T-helper 17 cell (primary cell): ENCODE measurements at places on chromosomes 2 and 18.

GRCh38 chr2:98806236-98806697, 75.3 kb upstream of the MGAT4A start:
- DNase-seq = no peak

DNA sequence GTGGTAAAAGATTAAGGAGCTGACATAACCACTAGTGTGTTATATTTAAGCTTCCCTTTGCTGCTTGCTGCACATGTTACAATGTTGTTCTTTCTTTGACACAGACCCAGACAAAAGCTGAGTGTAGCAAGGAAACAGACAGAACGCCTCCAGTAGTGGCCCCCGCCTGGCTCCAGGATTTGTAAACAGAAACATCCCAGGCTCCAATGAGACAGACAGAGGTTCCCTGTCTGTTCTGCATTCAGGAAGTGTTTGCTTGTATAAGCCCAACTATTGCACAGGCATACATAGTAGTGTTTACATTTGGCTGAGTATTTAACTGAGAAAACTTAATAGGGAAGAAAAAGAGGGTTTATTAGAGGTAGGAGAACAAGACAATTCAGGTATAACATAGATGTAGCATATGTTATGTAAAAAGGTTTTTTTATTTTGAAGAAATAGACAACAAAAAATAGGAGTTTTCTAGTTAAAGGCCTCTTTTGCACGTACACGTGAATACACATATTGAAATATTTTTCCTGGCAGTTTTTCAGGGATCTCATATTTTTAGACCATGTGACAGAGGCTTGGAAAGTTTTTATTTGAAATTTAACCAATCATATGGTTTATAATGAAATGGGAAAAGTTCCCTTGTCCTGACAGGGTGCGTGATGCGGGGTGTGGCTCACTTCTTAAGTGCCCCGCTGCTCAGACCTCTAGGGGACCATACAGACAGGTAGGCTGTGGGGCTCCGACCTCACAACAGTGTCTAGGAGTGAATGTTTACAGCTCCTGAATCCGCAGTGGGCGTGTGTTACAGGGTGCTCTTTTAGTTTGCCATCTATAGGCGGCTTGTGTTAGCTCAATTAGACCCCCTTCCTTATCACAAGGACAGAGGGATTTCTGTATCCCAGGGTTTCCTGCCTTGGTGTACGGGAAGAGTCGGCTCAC, 118.4 kb downstream of the BMPR2 start:
- no peak for DNase-seq

DNA sequence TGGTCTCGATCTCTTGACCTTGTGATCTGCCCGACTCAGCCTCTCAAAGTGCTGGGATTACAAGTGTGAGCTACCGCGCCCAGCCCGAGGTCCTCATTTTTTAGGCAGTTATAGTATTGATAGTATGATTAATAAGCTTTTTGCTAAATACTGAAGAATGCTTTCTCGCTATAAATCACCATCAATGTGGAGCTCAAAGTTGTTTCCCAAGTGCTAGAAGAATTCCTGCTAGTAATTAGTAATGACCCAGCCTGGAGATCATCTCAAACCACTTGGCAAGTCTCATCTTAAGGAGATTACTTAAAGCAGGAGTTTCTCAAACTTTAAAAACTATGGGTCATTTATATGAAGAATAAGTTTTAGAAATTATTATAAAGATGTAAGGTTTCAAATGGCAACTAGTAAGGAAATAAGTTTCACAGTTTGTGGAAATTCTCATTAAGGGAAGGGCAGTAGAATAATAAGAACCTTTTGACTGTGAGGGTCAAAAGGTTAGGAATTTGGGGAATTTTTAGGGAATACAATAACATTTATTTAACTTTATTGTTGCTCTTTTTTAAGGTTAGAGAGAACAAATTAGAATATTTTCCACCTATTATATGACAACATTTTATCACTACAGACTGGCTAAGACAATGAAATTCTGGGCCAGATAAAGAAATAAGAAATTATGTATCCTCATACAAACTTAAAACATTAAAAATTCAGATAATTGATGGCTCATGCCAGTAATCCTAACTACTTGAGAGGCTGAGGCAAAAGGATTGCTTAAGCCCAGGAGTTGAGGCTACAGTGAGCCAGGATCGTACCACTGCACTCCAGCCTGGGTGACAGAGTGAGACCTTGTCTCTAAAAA, 148.6 kb upstream of the MAP3K20 start:
- no peak for DNase-seq

DNA sequence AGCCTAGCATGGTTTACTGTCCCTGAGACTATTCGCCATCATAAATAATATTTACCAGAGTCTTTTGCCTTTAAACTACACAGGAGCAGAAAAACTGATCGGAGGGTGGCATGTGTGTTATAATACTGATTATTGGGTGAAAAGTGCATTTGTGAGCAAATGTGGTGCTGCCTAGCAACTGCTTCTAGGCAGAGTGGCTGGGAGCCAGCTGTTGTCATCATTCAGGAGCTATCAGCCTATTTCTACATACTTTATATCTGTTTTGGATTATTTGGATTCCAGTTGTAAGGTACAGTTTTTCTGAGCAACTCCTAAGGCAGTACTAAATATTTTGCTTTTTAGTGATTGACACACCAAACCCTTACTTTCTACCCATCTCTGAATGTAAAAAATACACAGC, 75.0 kb upstream of the MSTN start:
- DNase-seq = no peak

DNA sequence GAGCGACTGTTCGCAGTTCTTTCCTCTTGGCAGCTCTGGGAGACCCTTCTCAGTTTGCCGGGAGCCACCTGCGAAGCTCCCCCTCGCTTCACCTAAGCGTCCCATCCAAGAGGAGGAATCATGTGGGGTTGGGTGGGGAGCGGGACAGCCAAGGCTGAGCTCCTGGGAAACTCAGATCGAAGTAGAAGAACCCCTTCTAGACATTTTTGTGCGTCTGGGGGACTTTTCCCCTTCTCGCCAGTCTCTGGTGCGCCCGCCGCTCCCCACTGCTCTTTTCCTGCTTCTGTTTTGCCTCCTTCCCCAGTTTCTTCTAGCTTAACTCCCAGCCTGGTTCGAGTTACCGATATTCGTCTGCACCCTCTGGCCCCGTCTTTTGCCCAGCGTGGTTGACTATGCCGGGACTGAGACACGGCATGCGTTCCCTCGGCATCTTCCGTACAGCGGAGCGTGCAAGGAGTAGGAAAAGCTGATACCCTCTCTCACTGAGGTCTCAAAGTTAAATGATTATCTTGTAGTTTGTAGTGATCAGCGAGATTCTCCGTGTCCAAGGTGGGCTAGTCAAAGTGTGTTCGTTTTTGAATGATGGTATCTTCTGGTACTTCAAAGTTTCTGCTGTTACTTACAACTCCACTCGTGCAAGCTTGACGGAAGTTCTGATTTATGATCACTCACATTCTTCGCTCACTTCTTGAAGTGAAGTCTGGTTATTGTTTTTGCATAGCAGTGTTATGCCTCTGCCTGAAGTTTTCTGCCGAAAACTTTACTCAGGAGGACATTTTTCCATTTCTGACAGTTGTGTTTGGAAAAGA, 664 bp downstream of the CAMKMT start:
- DNase-seq = peak; percentile 15

- DNase-seq = no peak
Observed at GRCh38 chr2:182954789-182955188, 83.5 kb downstream of the NCKAP1 start.

- DNase-seq = no peak
Observed at GRCh38 chr2:105864262-105864661, 119.5 kb downstream of the NCK2 start.

DNA sequence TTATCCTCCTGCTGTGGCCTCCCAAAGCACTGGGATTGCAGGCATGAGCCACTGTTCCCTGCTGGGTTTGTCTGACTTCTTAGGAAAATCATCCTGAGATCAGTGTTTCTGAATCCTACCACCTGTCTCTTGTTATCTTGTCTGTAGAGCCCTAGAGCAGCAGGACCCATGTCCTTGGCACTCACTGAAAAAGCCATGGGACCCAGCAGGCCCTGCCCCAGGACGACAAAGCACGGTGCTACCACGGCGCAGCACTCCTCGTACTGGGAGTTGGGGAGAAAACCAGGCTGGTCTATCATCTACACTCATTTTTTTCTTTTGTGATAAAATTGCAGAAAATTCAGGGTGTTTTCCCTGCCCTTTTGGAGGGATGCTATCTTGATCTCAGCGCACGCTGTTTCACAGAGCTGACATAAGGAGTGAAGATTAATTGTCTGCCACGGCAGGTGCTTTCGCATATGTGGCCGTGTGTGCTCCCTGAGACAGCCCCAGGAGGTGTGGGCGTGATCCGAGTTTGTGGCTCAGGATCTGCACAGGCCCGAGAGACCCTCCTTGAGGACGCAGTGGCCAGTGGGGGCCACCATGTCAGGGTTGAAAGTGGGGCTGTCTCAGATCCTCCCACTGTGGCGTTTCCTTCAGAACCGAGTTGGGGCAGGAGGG, 179.1 kb downstream of the LDLRAD4 start:
- no peak for DNase-seq

GRCh38 chr2:228056293-228057097, 125.0 kb downstream of the SPHKAP start:
- no peak for DNase-seq

- no peak for DNase-seq
Observed at GRCh38 chr2:75928093-75928492, 217.4 kb upstream of the GCFC2 start.

DNA sequence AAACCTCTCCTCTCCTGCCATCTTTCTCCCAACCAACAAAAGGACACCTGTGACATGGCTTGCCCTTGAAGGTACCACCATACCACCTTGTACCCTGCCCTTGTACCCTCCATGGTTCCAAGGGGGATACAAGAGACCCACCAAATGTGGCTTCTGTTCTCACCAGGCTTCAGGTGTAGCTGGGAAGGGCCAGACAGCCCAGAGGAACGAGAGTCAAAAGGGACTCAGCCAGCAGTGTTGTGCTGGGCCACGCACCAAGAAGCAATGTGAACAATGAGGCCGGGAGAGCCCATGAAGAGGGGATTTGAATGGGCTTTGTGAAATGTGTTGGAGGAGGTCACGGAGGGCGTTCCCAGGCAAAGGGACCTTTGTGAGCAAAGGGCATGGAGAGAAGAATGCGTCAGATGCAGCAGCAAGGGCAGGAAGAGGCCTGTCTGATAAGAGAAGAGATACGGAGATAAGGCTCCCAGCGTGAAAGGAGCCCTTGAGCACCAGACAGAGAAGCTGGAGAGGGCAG, 48.6 kb downstream of the PLB1 start:
- DNase-seq = no peak

DNA sequence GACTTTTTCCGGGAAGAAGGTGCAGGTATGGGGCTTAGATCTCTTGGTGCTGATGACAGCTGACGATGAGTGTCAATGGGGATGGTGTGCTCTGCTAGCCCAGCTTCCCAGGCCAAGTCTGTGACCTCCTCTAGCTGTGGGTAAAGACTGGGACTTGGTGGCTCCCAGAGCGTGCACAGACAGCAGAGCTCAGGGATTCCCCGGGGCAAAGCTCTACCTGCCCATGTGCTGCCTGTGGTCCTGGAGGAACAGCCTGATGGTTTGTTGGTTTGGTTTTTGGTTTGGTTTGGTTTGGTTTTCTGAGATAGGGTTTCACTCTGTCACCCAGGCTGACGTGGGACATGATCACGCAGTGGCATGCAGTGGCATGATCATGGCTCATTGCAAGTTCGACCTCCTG, 19.2 kb downstream of the ATP6V1B1 start:
- DNase-seq = no peak

DNA sequence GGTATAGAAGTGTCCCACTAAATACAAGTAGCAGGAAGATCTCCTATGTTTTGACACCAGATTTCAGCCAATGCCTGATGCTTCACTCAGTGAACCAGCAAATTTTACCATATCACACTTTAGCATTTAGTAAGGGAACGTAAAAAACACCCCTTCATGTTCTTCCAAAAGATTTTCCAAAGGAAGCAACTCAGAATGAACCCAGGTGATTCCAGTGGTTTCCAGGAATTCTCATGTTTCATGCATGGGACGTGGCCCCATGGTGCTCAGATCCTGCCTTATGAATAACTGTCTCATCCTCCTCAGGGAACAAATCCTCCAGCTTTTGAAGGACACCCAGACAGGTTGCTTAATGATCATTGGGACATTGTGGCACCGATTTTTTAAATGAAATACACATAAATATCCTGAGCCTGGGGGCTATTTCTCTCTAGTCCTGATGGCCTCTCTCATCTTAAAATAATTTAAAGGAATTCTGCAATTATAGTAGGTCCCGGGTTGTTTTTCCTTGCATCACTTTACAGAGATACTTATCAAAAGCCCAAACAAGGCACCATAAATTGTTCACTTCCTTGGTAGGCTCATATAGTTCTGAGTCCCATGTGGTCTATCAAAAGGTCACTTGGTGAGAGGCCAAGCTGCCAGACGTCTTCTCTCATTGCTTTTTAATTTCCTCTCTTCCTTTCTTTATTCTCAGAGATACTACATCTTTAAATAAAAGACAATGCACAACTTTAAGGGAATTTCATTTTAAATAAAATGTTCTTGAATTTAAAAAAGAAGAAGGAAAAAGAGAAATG, 261.0 kb downstream of the ZNF516 start:
- no peak for DNase-seq

- no peak for DNase-seq
Observed at GRCh38 chr2:72116081-72116533, 31.6 kb downstream of the CYP26B1 start.

GRCh38 chr2:96142217-96143113, 2.8 kb downstream of the DUSP2 start:
- DNase-seq = peak; percentile 53

- DNase-seq = no peak
Observed at GRCh38 chr2:156181208-156181607, 151.3 kb downstream of the NR4A2 start.

DNA sequence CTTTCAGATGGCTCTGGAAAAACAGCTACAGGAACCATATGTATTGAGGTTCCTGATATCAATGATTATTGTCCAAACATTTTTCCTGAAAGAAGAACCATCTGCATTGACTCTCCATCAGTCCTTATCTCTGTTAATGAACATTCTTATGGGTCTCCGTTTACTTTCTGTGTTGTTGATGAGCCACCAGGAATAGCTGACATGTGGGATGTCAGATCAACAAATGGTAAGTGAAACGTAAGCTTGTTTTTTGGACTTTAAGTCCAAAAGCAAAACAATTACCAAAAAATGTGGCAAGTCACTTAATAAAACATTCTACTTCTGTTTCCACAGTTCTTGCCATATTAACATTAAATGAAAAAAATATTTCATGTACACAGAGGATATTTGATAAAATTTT, 26.8 kb downstream of the DSG4 start:
- DNase-seq = no peak

DNA sequence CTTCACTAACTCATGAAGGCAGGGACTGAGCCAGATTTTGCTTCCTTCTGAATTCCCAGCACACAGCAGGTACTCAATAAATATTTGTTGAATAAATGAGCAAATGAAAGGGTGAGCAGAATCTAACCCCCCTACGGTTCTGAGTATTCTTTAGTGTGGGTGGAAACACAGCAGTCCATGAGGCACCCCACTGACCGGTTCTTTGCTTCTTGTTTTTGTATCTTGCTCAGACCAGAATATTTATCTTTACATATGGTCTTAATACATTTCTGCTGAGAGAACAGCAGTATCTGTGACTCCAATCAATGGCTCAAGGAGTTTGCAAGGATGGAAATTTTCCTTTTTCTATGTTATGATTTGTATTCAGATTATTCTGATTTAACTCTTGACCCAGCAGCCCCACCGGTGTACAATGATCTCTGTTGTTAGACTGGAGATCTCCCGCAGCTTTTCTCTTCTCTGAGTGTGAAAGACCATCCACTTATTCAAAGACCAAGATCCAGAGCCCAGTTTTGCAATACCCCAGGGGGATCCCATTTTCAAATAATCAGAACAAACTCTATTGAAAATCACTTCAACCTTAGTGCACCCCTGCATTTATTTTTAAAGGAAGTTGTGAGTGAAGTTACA, 506.5 kb upstream of the TNP1 start:
- no peak for DNase-seq

- DNase-seq = no peak
Observed at GRCh38 chr2:198488964-198489363, 684.6 kb downstream of the PLCL1 start.
